ENCODE measurements at places on chromosomes 7 and 10. TPM values are rescaled to one million over a fixed set of nuclear protein-coding genes. Genes with fewer than 3 reads are reported as not detected.

BUB3 gene
- total RNA-seq, result 117 TPM

GRCh38 chr7:83085299-83085698 is 77.4 kb downstream of the PCLO start:
- no peak overlapping the region for H3K27ac ChIP-seq
- no peak for DNase-seq
- no peaks in the 10 kb centered on the region for H3K36me3 ChIP-seq
- no peak overlapping the region for H3K4me3 ChIP-seq
- H3K27me3 ChIP-seq, result no peaks in the 10 kb centered on the region
- no peaks in the 10 kb centered on the region for H3K4me1 ChIP-seq

- no peak overlapping the region for H3K27ac ChIP-seq
- DNase-seq, result no peak
- no peaks in the 10 kb centered on the region for H3K27me3 ChIP-seq
- no peaks in the 10 kb centered on the region for H3K36me3 ChIP-seq
- H3K4me1 ChIP-seq, result no peaks in the 10 kb centered on the region
- no peak overlapping the region for H3K4me3 ChIP-seq
Observed at GRCh38 chr7:156473476-156474240, 166.9 kb upstream of the RNF32 start.

GRCh38 chr7:16071246-16071857 is 350.0 kb downstream of the CRPPA start:
- H3K4me1 ChIP-seq, result no peaks in the 10 kb centered on the region
- H3K27ac ChIP-seq, result no peak overlapping the region
- no peaks in the 10 kb centered on the region for H3K36me3 ChIP-seq
- no peak overlapping the region for H3K4me3 ChIP-seq
- no peak for DNase-seq

DNA sequence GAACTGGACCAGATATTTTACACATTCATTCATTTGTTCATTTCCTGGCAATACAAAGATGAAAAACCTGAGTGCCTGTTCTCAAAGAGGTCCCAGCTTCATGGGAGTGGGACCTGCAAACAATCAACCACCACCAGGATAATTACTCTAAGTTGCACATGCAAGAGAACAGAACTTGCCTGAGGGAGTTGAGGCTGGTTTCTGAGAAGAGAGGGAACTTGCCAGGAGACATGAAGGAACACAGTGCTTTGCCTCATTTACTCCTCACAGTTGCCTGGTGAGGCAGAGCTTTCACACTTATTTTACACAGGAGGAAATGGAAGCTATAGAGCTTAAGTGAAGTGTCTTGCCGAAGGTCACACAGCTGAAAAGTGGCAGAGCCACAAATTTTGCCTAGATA is 170.1 kb downstream of the SORCS3 start:
- no peaks in the 10 kb centered on the region for H3K27me3 ChIP-seq
- no peak for DNase-seq
- no peak overlapping the region for H3K4me3 ChIP-seq
- H3K36me3 ChIP-seq, result no peaks in the 10 kb centered on the region
- H3K27ac ChIP-seq, result no peak overlapping the region

DNA sequence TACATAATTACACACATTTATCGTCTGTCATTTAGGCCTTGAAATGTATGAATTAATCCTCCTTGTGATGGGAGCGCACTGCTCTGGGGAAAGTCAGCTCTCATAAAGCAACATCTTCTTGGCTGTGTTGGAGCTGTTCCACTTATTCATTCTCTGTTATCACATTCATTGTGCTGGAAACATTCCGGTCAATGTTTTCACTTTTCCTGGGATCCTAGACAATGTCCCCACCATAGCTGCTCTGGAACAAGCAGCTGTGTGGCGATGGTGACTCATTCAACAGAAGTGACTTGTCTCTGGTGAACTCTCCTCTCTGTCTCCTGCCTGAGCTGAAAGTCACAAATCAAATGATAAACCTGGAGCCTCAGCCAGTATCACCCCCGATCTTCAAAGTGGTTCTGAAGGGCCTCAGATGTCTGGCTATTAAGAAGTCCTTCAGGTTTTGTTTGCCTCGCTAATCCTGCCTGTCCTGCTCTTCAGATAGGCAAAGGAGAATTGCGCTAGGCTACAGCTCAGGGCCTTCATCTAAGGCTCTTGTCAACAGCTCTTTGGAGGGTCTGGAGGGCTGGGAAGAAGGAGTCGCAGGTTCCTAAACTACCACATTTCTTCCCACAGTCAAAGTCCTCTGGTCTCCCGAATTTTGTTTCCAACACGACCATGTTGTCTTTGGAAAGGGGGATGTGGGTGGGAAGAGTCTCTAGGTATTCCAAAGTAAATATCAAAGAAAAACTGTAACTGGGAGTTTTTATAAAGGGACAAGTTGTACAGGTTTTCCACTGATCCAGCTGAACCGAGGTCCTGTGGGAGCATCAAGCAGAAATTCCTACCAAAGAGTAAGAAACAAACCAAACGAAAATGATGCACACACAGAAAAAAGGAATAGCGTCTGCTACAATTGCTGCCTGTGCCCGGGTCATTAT is 29.3 kb downstream of the KLF6 start:
- H3K36me3 ChIP-seq, result no peaks in the 10 kb centered on the region
- no peaks in the 10 kb centered on the region for H3K4me1 ChIP-seq
- DNase-seq, result no peak
- H3K27ac ChIP-seq, result peak overlapping the region; percentile 65

- no peak overlapping the region for H3K27ac ChIP-seq
- DNase-seq, result no peak
- H3K36me3 ChIP-seq, result no peaks in the 10 kb centered on the region
Observed at GRCh38 chr7:54995610-54996363, 23.0 kb upstream of the EGFR start.
